ENCODE measurements at places on chromosomes 16 and 17. TPM values are rescaled to one million over a fixed set of nuclear protein-coding genes. Genes with fewer than 3 reads are reported as not detected.

The HOXB4 gene
- total RNA-seq, result 2.3 TPM

The KRTAP2-3 gene
- not detected for total RNA-seq

The TOP2A gene
- 74.0 TPM for total RNA-seq

The ALOX12 gene
- not detected for total RNA-seq

The SEC14L5 gene
- 0.06 TPM for total RNA-seq

The KARS1 gene
- total RNA-seq, result 141 TPM

The ZNF423 gene
- 12.1 TPM for total RNA-seq

The SNAI3 gene
- not detected for total RNA-seq

All from bladder microvascular endothelial cell (primary cell).